ENCODE measurements at places on chromosomes 3 and 15. TPM values are rescaled to one million over a fixed set of nuclear protein-coding genes. Genes with fewer than 3 reads are reported as not detected.

Gene KIF23
- total RNA-seq: 7.1 TPM

DNA sequence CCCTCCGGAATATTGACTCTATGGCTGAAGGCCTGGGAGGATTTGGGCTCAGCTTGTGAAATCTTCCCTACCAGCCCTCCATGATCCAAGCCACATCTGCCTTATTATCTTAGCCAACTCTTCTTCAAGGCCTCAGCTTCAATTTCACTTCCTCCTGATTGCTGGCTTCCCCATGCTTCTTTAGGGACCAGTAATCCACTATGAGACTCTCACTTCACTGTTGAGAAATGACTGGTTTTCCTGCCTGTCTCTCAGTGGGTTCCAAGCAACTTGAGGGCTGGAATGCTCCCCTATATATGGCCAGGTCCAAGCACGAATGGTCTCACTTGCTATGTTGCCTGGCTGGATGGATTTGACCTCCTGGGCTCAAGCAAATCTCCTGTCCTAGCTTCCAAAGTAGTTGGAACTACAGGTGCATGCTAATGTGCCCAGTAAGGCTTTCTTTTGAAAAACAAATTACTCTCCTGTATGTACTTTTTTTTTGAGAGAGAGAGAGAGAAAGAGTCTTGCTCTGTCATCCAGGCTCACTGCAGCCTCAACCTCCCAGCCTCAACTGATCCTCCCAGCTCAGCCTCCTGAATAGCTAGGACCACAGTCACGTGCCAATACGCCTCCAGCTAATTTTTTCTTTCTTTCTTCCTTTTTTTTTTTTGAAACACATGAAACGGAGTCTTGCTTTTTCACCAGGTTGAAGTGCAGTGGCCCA, 7.9 kb upstream of the PIK3CB start:
- DNase-seq: no peak

DNA sequence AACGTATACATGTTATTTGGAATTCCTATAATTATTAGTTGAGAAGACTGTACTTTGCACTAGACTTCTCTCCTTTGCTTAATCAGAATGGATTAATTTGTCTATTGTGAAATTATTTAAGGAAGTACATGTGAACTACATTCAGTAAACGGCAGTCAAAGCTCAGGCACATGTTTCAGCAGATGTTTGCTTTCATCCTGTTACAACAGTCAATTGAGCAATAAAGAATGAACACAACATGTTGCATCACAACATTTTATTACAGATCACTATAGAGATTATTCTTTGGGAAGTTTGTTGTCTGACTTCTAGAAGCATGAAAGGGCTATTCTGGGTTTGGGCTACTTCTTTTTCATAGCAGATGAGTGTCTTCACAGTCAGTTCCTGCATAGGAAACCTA, 39.2 kb downstream of the RAB27A start:
- no peak for DNase-seq

- DNase-seq: peak; percentile 24
These were observed 68.9 kb upstream of the BOC start for GRCh38 chr3:113142476-113142875.

GRCh38 chr15:100877551-100877950, 2.1 kb upstream of the ALDH1A3 start:
- no peak for DNase-seq
